Neural progenitor cell (in vitro differentiated cells): ENCODE measurements at places on chromosomes 1 and 21. TPM values are rescaled to one million over a fixed set of nuclear protein-coding genes. Genes with fewer than 3 reads are reported as not detected.

IVL gene
- not detected in 2 replicates for total RNA-seq

DNA sequence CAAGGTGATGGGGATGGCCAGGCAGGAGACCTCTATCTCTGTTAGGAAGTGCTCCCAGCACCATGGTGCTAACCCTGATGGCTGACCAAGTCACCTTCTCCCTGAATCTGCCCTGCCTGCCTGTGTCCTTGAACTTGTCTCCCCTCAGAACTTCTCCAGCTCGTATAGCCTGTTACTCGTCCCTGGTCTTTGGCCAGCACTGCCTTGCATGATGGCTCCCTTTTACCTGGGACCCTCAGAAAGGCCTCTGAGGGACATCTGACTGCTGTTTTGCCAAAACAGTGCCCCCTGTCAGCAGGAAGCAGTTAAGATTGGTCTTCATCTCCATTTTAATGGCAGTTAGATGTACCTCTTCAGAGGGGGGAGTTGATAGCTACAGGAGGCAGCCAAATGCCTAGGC, 148.3 kb downstream of the RHOU start:
- H3K36me3 ChIP-seq = no peaks in the 10 kb centered on the region
- H3K27me3 ChIP-seq = no peaks in the 10 kb centered on the region
- peaks cover 8% of the 10 kb centered on the region for H3K4me1 ChIP-seq
- no peak overlapping the region for H3K4me3 ChIP-seq
- no peak for DNase-seq

DNA sequence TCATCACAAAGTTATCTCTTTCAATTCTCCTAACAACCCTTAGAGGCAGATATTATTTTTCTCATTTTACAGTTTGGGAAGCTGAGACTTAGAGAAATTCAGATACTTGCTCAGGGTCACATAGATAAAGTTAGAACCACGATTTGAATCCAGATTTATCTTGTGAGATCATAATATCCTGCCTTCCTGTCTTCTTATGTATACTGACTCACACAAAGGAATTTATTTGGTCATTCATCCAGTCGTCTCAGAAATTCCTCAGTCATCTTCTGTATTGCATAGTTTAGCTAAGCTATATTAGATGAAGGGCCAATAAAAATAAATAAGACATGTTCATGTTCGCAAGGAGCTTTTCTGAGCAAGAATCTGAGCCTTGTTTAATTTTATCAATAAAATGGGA, 35.8 kb upstream of the RUNX1 start:
- no peaks in the 10 kb centered on the region for H3K36me3 ChIP-seq
- no peak overlapping the region for H3K4me3 ChIP-seq
- no peaks in the 10 kb centered on the region for H3K27me3 ChIP-seq
- H3K27ac ChIP-seq = no peak overlapping the region
- no peaks in the 10 kb centered on the region for H3K4me1 ChIP-seq

GRCh38 chr1:105343317-105343716, 1593.6 kb downstream of the AMY1C start:
- no peak overlapping the region for H3K4me3 ChIP-seq
- no peaks in the 10 kb centered on the region for H3K36me3 ChIP-seq
- no peak overlapping the region for H3K27ac ChIP-seq
- H3K4me1 ChIP-seq = no peaks in the 10 kb centered on the region
- H3K27me3 ChIP-seq = no peaks in the 10 kb centered on the region

DNA sequence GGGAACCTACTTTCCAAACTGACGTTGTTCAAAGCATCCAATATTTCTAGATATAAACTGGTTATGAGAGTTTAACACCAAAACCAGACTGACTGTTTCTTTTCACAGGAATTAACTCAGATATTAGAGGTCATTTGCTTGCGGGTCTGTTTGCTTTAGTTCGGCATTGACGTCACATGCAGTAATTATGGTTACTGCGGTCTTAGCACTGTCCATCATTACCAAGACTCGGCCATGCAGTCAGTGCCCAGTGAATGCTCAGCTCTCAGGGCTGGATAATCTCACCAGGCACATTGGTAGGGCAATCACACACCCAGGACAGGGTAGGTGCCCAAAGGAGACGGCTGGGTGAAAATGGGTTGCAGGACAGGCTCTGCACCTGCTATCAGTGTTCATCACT, 9.9 kb upstream of the F3 start:
- no peaks in the 10 kb centered on the region for H3K36me3 ChIP-seq
- no peak for DNase-seq
- no peaks in the 10 kb centered on the region for H3K27me3 ChIP-seq
- H3K4me1 ChIP-seq = peaks cover 47% of the 10 kb centered on the region
- H3K27ac ChIP-seq = no peak overlapping the region

DNA sequence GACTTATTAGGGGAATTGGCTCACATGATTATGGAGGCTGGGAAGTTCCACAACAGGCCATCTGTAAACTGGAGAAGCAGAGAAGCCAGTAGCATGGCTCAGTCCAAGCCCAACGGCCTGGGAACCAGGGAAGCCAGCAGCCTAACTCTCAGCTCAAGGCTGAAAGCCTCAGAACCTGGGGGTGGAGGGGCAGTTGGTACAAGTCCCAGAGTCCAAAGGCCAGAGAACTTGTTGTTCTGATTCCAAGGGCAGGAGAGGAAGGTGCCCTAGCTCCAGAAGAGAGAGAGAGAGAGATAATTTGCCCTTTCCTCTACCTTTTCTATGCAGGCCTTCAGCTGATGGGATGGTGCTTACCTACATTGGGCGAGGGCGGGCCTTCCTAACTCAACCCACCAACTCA, 55.3 kb downstream of the MAN1C1 start:
- H3K4me3 ChIP-seq = no peak overlapping the region
- peaks cover 26% of the 10 kb centered on the region for H3K4me1 ChIP-seq
- no peaks in the 10 kb centered on the region for H3K27me3 ChIP-seq
- no peak for DNase-seq
- H3K27ac ChIP-seq = no peak overlapping the region

- no peak overlapping the region for H3K27ac ChIP-seq
- H3K4me3 ChIP-seq = no peak overlapping the region
- H3K4me1 ChIP-seq = peaks cover 9% of the 10 kb centered on the region
- no peaks in the 10 kb centered on the region for H3K36me3 ChIP-seq
- DNase-seq = no peak
- H3K27me3 ChIP-seq = peaks cover 7% of the 10 kb centered on the region
Observed at GRCh38 chr1:32273391-32274208, 18.3 kb upstream of the HDAC1 start.

- DNase-seq = no peak
- H3K27me3 ChIP-seq = no peaks in the 10 kb centered on the region
- H3K27ac ChIP-seq = no peak overlapping the region
- no peak overlapping the region for H3K4me3 ChIP-seq
- H3K36me3 ChIP-seq = no peaks in the 10 kb centered on the region
Observed at GRCh38 chr1:192732787-192733186, 76.1 kb upstream of the RGS2 start.

GRCh38 chr1:209416716-209417115, 166.8 kb upstream of the CAMK1G start:
- DNase-seq = no peak
- no peaks in the 10 kb centered on the region for H3K27me3 ChIP-seq
- H3K4me3 ChIP-seq = no peak overlapping the region
- peaks cover 39% of the 10 kb centered on the region for H3K4me1 ChIP-seq
- H3K27ac ChIP-seq = no peak overlapping the region
